ENCODE measurements at places on chromosomes 4 and X.

- DNase-seq = no peak
These were observed 156.3 kb downstream of the BTC start for GRCh38 chr4:74638001-74638400.

DNA sequence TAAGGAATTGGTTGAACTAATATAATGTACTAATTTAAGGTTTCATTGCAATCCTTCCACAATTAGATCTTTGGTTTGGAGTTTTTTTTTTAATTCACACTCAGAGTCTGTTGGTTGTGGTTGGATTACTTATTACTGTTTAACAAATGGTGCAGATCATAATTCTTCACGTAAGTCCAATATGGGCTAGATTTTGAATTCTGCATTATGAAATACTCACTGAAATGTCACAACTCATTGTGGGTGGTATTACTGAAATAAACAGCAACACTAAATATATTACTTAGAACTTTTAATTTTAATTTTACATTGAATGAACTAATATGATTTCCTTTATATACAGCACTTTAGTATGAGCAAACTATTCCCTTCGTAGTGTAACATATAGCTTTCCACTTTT lies 94.2 kb upstream of the MYOZ2 start:
- no peak for DNase-seq

- DNase-seq = no peak
These were observed 37.7 kb downstream of the NHS start for GRCh38 chrX:17412692-17413091.

GRCh38 chr4:163967263-163967662 lies 472.8 kb downstream of the TMA16 start:
- no peak for DNase-seq

DNA sequence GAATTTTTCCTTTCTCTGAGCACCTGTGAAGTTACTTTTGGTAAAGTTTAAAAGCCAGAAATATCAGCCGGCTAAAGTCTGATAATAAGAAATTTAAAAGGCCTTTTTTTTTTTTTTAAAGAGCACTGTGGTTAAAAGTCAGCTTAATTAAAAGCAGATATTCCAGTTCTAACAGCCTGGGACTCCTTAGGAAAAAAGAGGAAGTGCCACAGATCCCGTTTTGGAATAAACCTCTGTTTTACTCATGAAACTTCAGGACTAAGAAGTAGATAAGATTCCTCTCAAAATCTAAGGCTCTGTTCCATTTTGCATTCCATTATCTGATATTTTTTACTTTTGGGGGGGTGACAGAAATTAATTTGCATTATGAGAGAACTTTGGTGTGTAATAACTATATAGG lies 37.8 kb downstream of the ABCB7 start:
- no peak for DNase-seq

- no peak for DNase-seq
These were observed 70.3 kb downstream of the DDX60 start for GRCh38 chr4:168248176-168248710.

GRCh38 chrX:38347136-38347535 lies 5.3 kb upstream of the OTC start:
- DNase-seq = peak; percentile 4

DNA sequence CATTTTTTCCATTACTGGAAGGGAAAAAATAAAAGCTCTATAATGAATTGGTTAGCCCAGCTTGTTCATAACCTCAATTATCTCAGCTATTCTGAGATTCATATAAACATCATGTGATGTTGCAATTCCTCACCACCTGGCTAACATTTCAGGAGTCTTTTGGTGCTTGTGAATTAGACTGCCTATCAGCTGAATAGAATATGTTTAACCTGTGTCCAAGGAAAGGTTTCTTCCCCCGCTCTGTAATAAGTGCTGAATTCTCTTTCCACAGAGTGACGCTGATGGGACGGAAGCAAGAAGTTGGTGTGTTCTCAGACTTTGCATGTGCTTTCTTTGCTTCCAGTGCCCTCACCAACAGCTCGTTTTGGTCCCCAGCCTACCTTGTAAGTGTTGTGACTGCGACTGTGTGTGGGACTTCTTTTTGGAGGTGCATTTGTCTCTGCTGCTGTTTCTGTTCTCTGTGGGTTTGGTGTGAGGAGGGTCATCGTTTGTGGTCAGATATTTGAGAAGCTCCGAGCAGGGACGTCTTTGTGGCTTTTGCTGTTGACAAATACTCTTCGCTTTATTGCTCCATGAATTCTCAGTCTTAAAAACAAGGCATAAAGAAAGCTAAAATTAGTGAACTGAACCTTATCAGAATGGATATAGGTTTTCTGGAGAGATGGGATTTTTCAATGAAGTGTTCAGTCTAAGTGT lies 61.7 kb downstream of the PPARGC1A start:
- no peak for DNase-seq

DNA sequence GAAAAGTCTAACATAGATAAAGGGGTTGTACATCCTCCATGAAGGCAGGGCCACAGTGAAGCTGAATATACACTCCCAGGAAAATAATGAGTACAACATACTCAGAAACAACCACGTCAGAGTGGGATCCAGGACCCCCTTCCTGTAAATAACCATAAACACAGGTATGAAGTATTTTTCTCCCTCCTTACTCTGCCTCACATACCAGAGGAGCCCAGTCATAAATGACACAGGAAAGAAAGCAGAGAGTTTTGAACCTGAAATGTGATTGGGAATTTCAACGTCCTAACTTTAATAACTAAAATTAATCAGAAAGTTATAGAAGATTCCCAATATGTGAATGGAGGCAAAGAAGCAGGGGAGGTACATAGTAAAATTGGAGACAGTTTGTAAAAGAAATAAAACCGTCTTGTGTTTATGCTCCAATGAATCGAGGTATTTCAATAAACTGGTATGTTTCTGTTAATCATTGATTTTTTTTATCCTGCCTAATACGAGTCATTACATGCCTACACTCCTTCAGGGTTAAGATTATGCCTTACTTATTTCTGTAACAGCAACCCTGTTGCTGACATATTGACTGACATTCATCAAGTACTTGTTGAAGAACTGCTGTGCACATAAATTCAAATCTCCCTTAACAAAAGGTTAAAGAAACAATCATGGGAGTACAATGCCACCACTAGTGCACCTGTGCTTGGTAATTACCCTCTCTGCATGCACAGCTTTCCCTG lies 431.3 kb downstream of the KCNIP4 start:
- no peak for DNase-seq

Data from thymus (tissue), 14 donors.